Activated effector memory CD4-positive, alpha-beta T cell treated with anti-CD3 and anti-CD28 coated beads, Interleukin-2, amount 50 U/mL, for 16 hours (primary cell): ENCODE measurements at places on chromosomes 11 and 22.
A peak's percentile ranks its signal among the peaks of the same experiment; 100 is the strongest.

- DNase-seq: no peak
Observed at GRCh38 chr11:104968355-104968855, at the start of gene CASP4. Gene CASP4, minus strand, starts transcription at chr11:104968574. Its CDS starts 49 bp downstream, at chr11:104968525.

DNA sequence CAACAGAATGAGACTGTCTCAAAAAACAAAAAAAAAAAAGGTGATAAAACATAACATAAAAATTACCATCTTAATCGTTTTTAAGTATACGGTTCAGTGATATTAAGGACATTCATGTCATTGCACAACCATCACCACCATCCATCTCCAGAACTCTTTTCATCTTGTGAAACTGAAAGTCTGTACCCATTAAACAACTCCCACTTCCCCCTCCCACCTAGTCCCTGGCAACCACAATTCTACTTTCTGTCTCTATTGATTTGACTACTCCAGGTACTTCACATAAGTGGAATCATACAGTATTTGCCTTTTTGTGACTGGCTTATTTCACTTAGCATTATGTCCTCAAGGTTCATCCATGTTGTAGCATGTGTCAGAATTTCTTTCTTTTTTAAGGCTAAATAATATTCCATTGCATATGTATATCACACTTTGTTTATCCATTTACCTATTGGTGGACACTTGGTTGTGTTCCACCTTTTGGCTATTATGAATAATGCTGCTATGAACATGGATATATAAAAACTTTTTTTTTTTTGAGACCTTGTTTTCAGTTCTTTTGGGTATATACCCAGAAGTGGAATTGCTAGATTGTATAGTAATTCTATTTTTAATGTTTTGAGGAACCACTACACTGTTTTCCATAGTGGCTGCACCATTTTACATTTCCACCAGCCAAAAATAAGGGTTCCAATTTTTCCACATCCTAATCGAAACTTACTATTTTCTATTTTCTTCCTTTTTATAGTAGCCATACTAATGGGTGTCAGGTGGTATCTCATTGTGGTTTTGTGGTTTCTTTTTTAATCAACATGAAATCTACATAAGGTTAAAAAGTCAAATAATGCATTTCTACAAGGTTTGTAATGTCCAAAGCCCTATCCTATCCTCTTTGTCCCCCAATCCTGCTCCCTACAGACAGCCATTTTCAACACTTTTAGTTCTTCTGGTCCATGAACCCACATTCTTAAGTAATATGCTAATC lies 23.4 kb upstream of the PIK3C2A start:
- peak; percentile 64 for DNase-seq

DNA sequence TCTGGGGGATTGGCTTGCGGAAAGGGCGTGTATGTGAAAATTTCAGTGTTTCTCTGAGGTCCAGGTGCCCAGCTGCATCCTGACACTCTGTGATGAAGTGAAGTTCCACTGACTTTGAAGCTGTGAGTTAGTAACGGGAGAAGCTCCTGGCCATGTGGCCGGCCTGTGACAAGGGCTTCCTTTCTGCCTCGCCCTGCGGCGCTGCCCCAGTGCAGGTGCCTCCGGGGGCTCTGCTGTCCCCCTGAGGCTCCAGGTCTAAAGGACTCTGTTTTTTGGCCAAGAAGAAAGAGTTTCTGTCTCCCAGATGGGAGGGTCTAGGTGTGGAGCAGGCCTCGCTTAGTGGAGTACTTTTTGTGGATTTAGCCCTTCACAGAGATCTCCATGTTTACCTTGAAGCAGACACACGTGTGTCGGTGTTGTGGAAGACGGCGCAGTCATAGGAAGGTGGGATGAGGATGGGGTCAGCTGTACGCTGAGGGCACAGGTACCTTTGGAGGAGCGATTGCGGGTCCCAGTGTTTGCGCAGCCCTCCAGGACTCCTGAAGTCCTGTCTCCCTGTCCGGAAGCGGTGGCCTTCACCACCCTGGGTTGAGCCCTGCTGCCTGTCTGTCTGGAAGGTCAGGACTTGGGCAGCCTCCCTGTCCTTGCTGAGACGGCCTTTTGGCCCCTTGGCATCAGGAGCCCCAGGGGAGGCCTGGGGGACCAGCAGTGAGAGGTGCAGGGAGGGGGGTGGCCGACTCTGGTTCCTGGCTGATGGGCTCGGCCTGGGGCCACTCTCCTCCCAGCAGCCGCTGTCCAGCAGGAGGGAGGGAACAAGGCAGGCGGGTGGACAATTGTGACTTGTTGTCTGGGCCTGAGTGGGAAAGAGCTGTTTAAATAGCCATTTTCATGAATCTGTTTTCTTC lies 1249.3 kb downstream of the BRD1 start:
- DNase-seq: no peak

- DNase-seq: peak; percentile 67
Observed at GRCh38 chr11:19713196-19714021, 772 bp downstream of the NAV2 start.

GRCh38 chr11:61534933-61535839 lies 26.6 kb downstream of the LRRC10B start:
- no peak for DNase-seq

DNA sequence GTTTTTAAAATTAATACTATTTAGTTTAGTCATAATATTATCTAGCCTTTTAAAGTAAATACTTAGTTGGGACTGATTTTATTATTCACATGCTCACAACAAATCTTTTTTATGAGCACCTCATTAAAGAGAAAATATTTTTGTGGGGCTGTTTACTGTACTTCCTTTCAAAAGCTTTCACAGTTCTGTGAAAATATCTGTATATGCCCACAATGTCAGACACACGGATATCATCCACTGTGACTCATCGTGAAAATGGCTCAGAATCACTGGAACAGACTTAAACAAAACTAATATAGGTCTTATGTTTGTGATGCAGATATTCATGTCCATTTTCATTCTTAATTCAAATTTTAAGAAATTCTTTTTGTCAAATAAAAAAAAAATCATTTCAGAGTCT lies 305.2 kb downstream of the RAB38 start:
- DNase-seq: no peak

- DNase-seq: peak; percentile 93
Observed at GRCh38 chr22:36977401-36977861, 41.8 kb downstream of the TST start.

- DNase-seq: peak; percentile 92
Observed at GRCh38 chr22:39148727-39149535, 3.5 kb downstream of the CBX7 start.

- no peak for DNase-seq
Observed at GRCh38 chr22:49825436-49825835, 2.2 kb downstream of the BRD1 start.

DNA sequence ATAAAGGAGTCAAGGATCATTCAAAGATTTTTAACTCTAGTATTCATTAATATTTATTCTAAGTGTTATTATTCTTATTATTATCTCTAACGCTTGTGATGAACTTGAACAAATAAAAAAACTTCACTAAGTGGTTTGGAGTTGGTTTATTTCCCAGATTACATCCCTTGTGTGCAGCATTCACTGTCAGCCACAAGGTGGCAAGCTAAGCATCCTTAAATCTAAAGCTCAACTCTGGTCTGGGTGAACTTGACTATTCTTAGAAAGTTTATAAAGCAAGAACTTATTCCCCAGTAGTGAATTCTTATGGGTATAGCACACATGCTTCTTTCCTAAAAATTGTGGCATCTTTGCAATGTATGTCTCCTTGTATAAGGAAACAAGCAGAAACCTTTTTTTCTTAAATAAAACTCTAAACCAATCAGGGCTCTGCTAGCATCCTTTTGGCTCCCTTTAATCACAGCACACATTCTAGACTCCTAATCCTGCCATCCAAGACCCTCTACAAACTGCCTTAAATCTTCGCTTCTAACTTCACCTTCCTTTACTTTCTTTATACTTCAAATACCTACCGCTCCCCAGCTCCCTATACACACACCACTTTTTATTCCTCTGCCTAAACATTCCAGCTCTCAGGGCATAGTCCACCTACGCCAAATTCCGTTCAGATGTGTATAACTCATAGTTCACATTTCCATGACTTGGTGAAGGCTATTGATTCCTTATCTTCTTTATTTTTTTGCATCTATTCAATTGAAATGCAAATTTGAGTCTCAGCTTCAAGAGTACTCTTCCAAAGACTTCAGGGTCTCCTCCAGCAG lies 1068.8 kb downstream of the DLG2 start:
- no peak for DNase-seq

GRCh38 chr11:44568331-44568657 lies 2.8 kb downstream of the CD82 start:
- no peak for DNase-seq

DNA sequence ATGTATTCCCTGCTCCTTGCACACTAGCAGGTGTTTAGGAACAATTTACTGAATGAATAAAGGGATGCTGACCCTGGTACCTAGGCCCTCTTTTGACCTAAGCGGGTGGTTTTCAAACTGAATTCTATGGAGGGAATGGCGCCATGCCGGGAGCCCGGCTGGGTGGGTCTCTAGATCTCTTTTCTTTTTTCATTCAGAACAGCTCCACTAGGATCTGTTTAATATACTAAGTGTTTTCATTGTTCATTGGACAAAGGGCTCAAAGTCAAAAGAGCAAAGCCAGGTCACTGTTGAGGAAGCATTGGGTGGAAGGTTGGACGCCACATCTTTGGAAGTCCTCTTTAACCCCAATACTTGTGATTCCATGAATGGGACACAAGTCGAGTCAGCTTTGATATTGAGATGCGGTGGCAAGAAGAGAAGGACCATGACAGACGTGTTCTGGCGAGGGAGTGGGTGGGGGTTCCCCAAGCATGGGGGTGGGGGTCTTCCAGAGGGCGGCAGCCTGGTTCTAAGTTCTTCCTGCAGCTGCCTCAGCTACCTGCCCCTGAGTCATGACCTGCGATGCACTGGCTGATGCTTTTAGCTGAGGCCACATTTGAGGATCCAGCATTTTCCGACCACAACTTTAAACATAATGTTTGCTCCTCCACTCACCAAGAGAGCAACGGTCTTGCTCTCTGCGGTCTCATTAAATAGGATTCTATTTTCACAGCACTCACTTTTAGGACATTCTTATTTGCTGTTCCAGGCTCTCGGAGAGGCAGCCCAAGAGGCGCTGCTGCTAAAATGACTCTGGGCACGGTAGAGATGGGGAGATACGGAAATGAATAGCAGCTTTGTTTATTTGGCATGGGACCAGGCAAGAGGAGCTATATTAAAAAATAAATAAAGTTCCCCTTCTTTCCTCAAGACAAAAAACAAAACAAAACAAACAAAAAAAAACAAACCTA lies 100.6 kb downstream of the FBXO7 start:
- DNase-seq: no peak

DNA sequence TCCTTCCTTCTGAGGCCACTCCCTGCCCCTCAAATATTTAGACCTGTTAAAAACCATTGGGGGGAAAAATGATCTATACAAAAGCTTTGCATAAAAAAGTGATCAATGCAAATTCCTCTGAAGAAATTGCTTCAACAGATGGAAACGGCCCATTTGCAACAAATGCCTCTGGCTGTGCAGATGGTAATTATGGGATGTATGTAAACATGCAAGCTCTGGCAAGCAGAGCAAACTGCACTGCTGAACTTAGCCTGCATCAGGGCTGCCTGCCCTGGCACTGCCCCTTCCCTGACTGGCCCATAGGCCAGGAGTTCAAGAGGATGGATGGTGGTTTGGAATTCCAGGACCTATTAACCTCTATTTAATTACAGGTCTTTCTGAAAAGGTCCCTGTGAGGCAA lies 388.7 kb downstream of the MIAT start:
- no peak for DNase-seq

- no peak for DNase-seq
Observed at GRCh38 chr11:6200975-6201374, 2.0 kb downstream of the OR52W1 start.

DNA sequence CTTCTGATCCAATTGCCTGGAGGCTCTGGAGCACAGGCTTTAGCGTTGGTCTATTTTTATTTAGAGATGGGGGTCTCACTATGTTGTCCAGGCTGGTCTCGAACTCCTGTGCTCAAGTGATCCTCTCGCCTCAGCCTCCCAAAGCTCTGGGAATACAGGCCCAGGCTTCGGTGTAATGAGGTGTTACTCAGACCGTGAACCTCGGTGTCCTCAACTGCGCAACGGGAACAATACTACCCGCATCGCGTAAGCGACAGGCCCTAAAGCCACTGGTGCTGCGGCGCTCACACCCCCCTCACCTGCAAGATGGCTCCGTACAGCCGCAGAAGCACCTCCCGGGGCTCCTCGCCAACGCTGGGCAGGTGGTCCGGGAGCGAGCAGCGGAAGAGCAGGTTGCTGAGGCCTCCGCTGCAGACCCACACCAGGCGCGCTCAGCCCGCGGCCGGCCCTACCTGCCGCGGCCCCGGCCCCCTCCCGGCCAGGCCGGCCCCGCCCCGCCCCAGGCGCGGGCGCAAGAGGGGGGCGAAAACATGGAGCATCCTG lies 628 bp downstream of the CHKB start:
- DNase-seq: peak; percentile 76

- no peak for DNase-seq
Observed at GRCh38 chr11:103800406-103801114, 235.9 kb upstream of the DDI1 start.

DNA sequence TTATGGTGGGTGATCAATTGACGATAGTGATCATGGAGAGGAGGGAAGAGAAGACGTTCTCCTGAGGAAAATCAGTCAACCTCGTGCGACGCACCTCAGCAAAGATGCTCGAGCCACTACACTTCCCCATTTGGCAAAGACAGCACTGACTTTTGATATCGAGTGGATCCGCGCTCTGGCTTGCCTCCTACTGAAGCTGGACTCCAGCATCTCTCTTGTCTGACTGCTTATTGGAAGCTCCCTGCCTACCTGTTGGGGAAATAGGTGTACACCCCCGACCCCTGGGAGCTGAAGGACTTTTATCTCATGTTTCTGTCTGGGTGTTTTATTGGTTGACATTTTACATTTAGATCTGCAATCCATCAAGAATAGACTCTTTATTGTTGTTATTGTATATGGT lies 476.8 kb upstream of the B3GAT1 start:
- DNase-seq: no peak

DNA sequence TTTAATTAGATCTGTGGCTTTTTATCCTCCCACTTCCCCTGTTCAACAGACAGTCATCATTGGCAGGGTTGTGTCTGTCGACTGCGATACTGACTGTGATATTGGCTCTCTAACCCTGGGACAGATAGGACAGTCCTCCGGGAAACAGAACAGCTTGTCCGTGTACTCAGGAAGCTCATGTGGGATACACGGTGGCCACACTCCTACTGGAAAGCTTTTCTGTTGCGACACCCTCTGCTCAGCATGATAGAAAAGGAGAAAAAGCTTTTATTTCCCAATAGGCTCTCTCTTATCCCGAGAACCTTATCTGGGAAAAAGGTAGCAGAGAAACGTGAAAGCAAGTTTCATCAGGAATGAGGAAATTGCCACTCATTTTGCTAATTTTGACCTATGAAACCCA lies 60.4 kb upstream of the HSPA8 start:
- DNase-seq: no peak

- DNase-seq: no peak
Observed at GRCh38 chr11:94147433-94147845, 18.8 kb downstream of the PANX1 start.

GRCh38 chr11:27718346-27718862 lies 18.1 kb upstream of the BDNF start:
- DNase-seq: no peak

- DNase-seq: no peak
Observed at GRCh38 chr11:59671471-59671870, 2.6 kb upstream of the PATL1 start.
